Endothelial cell of coronary artery (primary cell): ENCODE measurements at places on chromosomes 3 and 15. TPM values are rescaled to one million over a fixed set of nuclear protein-coding genes. Genes with fewer than 3 reads are reported as not detected.

MITF gene
- 1.3 and 2.0 TPM in 2 replicates for total RNA-seq

NKIRAS1 gene
- 5.9 and 7.8 TPM in 2 replicates for total RNA-seq

LRRC15 gene
- under 0.01 TPM in 2 replicates for total RNA-seq

SERPINI2 gene
- total RNA-seq: not detected in 2 replicates

TMCO5A gene
- not detected in 2 replicates for total RNA-seq

CCR3 gene
- not detected in 2 replicates for total RNA-seq

MAP6D1 gene
- 0.75 and 1.2 TPM in 2 replicates for total RNA-seq

ITIH1 gene
- total RNA-seq: not detected in 2 replicates

GOLGA6D gene
- total RNA-seq: not detected in 2 replicates

HYKK gene
- 0.72 and 0.94 TPM in 2 replicates for total RNA-seq

APBA2 gene
- total RNA-seq: 42.6 and 48.3 TPM in 2 replicates

MNS1 gene
- total RNA-seq: 0.28 and 0.90 TPM in 2 replicates

SPESP1 gene
- total RNA-seq: 1.0 and 1.4 TPM in 2 replicates
